Ovary (tissue), 10 donors: ENCODE measurements at places on chromosomes 2 and 18. TPM values are rescaled to one million over a fixed set of nuclear protein-coding genes. Genes with fewer than 3 reads are reported as not detected.

DNA sequence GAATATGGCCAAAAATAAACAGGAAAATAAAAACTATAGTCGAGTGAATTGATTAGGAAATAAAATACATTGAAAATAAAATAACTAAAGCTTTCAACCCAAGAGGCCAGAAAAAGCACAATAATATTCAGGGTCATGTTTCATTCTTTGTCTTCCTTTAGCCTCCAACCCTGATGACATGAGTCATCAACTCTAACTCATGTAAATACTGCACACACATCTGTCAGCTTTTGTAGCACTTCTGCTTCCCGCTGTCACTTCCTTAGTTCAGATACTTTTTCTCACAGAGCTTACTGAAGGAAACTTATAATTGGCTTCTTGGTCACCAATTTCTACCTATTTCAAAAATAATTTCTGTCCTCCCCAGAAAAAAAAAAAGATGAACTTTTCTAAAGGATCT lies 112.8 kb downstream of the UPP2 start:
- no peak overlapping the region for H3K27ac ChIP-seq
- no peak overlapping the region for H3K4me3 ChIP-seq
- H3K4me1 ChIP-seq: no peaks in the 10 kb centered on the region
- no peaks in the 10 kb centered on the region for H3K27me3 ChIP-seq

- no peak for DNase-seq
- no peak overlapping the region for H3K27ac ChIP-seq
- H3K4me1 ChIP-seq: no peaks in the 10 kb centered on the region
- no peaks in the 10 kb centered on the region for H3K27me3 ChIP-seq
- no peak overlapping the region for H3K4me3 ChIP-seq
- no peaks in the 10 kb centered on the region for H3K36me3 ChIP-seq
Observed at GRCh38 chr2:229378386-229378785, 107.3 kb upstream of the PID1 start.

DNA sequence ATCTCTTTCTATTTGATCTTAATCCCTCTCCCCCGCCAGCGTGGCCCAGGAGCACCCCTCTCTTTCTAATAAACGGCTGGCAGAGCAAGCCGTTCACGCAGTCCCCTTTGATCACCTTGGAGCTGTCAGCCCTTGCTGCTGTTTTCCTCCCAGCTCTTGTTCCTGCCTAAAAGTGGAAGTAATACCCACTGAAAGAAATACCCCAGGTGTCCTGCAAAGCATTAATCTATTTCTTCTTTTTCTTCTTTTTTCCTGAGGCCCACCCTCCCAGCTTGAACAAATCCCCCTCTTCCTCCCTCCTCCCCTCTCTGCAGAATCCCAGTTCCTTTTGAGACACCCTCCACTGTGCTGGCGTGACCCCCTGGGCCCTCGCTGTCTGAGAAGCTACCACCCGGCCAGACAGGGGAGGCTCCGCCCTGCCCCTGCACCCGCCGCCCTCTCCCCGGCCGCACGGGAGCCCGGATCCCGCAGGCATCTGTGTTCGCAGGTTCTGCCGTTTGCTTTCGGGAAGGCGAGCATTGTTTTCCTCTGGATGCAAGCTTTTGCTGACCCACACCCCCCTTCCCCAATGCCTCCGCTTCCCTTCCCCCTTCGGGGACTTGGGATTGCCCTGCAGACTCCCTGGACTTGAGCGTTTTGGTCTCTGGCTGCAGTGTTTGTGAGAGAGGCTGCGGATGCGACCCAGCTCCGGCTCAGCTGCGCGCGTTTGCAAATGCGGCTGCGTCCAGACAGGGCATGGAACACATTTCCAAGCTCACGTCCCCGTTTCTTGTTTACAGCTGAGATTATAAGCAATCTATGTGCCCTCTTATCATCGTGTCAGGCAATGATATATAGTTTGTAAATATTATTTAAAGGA lies 631.5 kb downstream of the NYAP2 start:
- H3K27me3 ChIP-seq: no peaks in the 10 kb centered on the region
- H3K4me3 ChIP-seq: peak overlapping the region; percentile 45
- no peaks in the 10 kb centered on the region for H3K36me3 ChIP-seq
- no peak overlapping the region for H3K27ac ChIP-seq

NPHP1 gene
- 21.6 TPM for total RNA-seq

COLEC12 gene
- 5.9 TPM for total RNA-seq

DNA sequence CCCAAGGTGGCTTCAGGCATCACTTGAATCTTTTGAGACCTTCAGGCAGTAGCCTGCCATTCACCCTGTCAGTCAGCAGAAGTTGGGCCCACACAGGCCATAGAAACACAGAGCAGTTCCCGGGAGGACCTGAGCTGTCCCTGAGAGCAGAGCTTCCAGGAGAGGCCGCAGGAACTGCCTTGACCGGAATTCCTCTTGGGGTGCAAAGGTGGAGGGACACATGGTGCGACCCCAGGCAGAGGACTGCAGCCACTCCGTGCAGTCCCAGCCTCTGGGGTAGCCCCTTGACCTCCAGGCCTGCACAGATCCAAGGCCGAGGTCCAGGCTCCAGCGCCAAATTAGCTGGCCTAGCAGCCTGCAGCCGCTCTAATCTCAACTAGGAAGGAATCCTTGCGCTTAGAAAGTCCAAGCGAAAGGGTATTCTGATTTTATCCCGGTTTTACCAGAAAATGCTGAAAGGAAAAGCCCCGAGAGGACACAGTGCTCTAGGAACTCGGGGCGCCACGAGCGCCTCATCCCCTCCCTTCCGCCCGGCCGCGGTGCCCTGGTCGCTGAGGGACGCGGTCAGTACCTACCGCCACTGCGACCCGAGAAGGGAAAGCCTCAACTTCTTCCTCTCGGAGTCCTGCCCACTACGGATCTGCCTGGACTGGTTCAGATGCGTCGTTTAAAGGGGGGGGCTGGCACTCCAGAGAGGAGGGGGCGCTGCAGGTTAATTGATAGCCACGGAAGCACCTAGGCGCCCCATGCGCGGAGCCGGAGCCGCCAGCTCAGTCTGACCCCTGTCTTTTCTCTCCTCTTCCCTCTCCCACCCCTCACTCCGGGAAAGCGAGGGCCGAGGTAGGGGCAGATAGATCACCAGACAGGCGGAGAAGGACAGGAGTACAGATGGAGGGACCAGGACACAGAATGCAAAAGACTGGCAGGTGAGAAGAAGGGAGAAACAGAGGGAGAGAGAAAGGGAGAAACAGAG lies 5.4 kb downstream of the SIX2 start:
- H3K27ac ChIP-seq: no peak overlapping the region
- no peaks in the 10 kb centered on the region for H3K36me3 ChIP-seq

- no peak overlapping the region for H3K27ac ChIP-seq
- no peaks in the 10 kb centered on the region for H3K27me3 ChIP-seq
- H3K4me3 ChIP-seq: no peak overlapping the region
- H3K4me1 ChIP-seq: no peaks in the 10 kb centered on the region
Observed at GRCh38 chr2:233091595-233092375, 31.6 kb downstream of the INPP5D start.

DNA sequence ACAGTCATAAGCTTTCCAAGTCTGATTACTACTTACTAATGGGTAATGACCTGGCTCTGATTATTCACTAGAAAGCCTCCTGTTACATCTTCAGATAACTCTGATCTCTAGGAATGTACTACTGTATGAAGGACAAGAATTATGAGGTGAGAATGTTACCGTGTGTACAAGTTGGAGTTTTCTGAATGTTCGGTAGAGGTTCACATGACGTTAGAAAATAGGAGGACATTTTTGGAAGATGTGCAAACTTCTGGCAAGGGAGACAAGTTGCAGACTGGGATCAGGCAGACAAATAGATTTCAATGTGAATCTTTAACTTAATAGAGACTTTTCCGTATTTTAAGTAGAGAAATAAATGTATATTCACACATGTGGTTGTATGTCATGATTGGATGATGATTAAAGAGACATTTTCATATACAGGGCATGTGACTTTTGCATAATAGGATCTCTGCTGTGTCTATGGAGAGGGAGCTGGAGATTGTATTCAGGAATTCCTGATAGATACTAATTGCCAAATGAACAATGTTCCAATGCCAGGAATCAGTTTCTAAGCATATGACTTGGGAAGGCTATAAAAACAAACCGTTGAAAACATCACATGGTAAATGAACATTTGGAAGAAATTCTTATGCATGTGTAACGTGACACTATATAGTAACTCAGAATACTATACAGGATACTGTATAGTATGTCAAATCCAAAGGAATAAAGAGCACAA lies 1695.8 kb upstream of the PIK3C3 start:
- H3K4me1 ChIP-seq: no peaks in the 10 kb centered on the region
- no peak overlapping the region for H3K27ac ChIP-seq
- no peaks in the 10 kb centered on the region for H3K27me3 ChIP-seq
- H3K36me3 ChIP-seq: no peaks in the 10 kb centered on the region
- no peak overlapping the region for H3K4me3 ChIP-seq
- DNase-seq: no peak

GRP gene
- total RNA-seq: not detected

GRCh38 chr2:240236217-240237111 lies 96.0 kb upstream of the OTOS start:
- no peak overlapping the region for H3K4me3 ChIP-seq
- peak; percentile 65 for DNase-seq
- peaks cover 32% of the 10 kb centered on the region for H3K4me1 ChIP-seq
- no peaks in the 10 kb centered on the region for H3K27me3 ChIP-seq
- no peaks in the 10 kb centered on the region for H3K36me3 ChIP-seq

- no peaks in the 10 kb centered on the region for H3K36me3 ChIP-seq
- no peak for DNase-seq
- H3K27me3 ChIP-seq: no peaks in the 10 kb centered on the region
- no peak overlapping the region for H3K4me3 ChIP-seq
Observed at GRCh38 chr2:133334923-133335322, 233.3 kb downstream of the NCKAP5 start.

DNA sequence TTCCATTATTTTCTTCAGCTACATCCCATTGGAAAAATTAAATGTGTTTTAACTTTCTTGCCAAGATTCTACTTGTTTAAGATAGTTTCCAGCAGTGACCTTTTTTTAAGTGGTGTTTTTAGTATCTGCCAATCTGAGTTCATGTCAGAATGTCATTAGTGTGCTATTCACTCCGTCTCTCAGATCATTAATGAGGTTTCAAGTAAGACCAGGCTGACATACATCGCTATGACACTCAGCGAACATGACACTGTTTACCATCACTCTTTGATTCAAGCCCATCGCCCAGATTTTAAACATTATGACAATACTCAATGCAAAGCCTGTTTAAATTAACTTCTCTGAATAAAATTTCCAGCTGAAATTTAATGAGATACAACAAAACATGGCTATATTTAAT lies 272.0 kb upstream of the KYNU start:
- H3K36me3 ChIP-seq: no peaks in the 10 kb centered on the region
- H3K27me3 ChIP-seq: no peaks in the 10 kb centered on the region
- H3K4me1 ChIP-seq: no peaks in the 10 kb centered on the region
- DNase-seq: no peak
- H3K4me3 ChIP-seq: no peak overlapping the region

DNA sequence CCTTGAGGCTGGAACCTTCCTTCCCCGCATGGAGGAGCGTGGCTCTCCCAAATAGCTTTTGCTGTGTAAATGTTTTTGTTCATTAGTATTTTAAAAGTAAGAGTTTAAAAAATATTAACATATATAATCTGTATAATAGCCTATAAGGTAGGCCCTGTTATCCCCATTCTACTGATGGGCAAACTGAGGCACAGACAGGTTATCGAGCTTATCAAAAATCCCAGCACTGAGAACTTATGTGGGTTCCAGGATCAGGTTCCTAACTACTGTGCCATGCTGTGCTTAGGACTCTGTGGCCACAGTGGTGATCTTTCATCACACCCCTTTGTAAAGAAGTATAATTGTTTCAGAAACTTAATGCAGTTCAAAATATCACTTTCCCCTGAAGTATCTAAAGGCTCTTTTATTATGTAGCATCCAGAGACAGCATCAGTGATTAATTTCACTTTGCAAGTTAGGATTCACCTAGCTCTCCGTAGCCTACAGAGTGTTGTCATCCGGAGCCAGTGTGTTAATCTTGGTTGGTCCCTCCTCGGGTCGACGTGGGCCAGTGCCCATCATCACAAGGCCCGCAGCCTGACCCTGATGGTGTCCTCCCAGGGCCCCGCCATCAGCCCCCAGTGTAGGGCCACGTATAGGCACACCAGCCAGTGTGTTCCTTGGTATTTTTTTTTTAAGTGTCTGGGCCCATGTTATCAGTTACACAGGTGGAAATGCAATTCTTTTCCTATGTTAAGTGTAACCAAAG lies 28.7 kb downstream of the CABLES1 start:
- no peak overlapping the region for H3K4me3 ChIP-seq
- no peak overlapping the region for H3K27ac ChIP-seq
- no peaks in the 10 kb centered on the region for H3K36me3 ChIP-seq
- no peak for DNase-seq
- no peaks in the 10 kb centered on the region for H3K27me3 ChIP-seq

GRCh38 chr2:105518897-105519296 lies 120.0 kb upstream of the FHL2 start:
- H3K36me3 ChIP-seq: no peaks in the 10 kb centered on the region
- H3K27ac ChIP-seq: no peak overlapping the region
- H3K4me3 ChIP-seq: no peak overlapping the region
- H3K4me1 ChIP-seq: peaks cover 14% of the 10 kb centered on the region
- DNase-seq: no peak
- H3K27me3 ChIP-seq: no peaks in the 10 kb centered on the region

- no peaks in the 10 kb centered on the region for H3K4me1 ChIP-seq
- no peak overlapping the region for H3K27ac ChIP-seq
- no peak for DNase-seq
Observed at GRCh38 chr2:149483004-149483605, 104.5 kb downstream of the MMADHC start.

DNA sequence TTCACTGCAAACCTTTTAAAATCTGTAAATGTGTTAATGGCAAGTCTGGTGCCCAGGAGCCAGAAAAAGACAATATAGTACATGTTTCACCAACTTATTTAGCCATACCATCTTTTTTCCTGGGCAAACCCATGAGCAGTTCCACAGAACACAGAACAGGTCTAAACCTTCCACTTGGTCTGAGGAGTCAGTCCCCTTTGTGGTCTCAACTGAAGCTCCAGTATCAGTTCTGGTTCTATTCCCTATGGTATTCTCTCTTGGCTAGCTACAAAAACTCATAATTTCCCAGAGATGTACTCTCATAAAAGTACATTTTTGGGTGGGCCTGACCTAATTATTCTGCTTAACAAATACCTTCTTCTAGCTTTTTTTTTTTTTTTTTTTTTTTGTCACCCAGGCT lies 31.2 kb downstream of the STK17B start:
- no peaks in the 10 kb centered on the region for H3K36me3 ChIP-seq
- no peak overlapping the region for H3K27ac ChIP-seq
- H3K4me3 ChIP-seq: no peak overlapping the region

GRCh38 chr2:201953396-201953795 lies 80.3 kb upstream of the FZD7 start:
- no peak overlapping the region for H3K27ac ChIP-seq
- peaks cover 2% of the 10 kb centered on the region for H3K4me1 ChIP-seq
- H3K36me3 ChIP-seq: no peaks in the 10 kb centered on the region

- H3K4me3 ChIP-seq: no peak overlapping the region
- H3K4me1 ChIP-seq: no peaks in the 10 kb centered on the region
- no peak overlapping the region for H3K27ac ChIP-seq
- H3K27me3 ChIP-seq: no peaks in the 10 kb centered on the region
- H3K36me3 ChIP-seq: no peaks in the 10 kb centered on the region
Observed at GRCh38 chr2:102439065-102439695, 16.2 kb downstream of the IL18RAP start.
